Cortex of kidney (tissue), 1 donor: ENCODE measurements at places on chromosomes 1 and 21.

DNA sequence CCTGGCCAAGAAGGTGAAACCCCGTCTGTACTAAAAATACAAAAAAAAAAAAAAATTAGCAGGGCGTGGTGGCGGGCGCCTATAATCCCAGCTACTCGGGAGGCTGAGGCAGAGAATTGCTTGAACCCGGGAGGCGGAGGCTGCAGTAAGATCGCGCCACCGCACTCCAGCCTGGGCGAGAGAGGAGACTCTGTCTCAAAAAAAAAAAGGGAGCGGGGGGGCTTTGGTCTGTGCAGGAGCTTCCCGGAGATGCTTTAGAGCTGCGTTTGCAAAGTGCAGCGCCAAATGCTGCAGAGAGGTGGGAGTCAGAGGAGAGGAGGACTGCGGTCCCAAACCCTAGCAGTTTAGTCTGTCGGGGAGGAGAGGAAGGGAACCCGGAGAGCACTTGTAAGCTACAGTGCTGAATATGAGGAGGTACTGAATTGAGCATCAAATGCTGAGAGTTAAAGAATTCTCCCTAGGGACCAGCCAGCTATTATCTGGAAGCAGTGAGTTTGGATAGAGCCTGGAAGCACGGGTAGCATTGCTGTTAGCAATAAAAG lies 569 bp downstream of the FALEC start:
- no peak for DNase-seq

DNA sequence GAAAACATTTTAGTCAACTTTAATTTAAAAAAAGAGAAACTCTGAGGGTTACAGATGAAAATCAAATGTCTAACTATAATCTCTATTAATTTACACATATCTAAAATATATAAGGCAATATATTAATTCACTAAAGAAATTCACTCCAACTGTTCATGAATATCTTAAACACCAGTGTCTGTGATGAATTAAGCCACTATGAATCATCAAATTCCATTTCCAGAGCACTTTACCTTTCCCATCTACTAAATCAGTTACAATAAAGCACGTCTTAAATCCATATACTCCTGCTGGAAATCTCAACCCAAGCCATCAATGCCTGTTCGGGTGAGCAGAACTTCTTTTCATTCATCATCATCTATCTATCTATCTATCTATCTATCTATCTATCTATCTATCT lies 4.3 kb downstream of the TAF5L start:
- DNase-seq: no peak

- no peak for DNase-seq
These were observed 154.0 kb downstream of the MATN1 start for GRCh38 chr1:30569384-30569783.

GRCh38 chr1:234691567-234691966 lies 81.6 kb upstream of the IRF2BP2 start:
- DNase-seq: no peak

GRCh38 chr1:221025956-221026355 lies 146.7 kb downstream of the HLX start:
- DNase-seq: no peak

DNA sequence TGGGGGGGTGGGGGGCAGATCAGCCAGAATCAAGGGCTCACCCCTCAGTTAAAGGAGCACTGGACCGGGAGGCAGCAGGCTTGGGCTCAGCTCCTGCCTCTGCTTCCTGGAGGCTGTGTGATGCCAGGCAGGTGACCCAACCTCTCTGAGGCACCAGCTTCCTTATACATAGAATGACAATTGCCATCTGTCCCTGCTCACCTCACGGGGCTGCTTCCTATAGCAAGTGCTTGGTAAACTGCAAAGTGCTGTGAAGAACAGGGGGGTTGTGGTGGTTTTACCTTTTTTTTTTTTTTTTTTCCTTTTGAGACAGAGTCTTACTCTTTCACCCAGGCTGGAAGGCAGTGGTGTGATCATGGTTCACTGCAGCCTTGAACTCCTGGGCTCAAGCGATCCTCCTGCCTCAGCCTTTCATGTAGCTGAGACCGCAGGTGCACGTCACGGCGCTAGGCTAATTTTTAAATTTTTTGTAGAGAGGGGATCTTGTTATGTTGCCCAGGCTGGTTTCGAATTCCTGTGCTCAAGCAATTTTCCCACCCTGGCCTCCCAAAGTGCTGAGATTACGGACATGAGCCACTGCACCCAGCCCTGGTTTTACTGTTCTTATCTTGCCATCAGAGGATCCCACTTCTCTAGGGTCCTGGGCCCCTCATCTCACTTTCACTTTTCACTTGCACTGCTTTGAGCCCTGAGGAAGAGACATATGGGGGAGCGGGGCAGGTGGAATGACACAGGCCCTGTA lies 11.6 kb downstream of the KCNQ4 start:
- no peak for DNase-seq

DNA sequence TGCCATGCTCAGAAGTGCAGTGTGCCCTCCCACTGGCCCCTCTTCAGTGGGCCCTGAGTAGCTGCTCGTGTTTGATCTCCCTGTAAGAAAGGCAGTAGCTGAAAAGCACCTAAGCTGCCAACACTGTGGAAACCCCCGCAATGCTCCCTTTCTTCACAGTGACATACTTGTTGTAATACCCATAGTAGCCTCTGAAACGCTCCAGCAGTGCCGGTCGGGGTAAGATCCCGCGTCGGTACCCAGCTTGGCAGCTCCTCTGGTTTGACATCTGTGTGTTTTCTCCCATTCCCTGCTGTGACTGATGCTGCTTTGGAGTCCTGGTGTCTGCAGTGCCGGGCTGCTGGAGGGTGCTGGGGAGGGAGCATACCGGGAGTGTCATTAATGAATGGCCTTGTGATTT lies 3.6 kb downstream of the CHAF1B start:
- DNase-seq: no peak

DNA sequence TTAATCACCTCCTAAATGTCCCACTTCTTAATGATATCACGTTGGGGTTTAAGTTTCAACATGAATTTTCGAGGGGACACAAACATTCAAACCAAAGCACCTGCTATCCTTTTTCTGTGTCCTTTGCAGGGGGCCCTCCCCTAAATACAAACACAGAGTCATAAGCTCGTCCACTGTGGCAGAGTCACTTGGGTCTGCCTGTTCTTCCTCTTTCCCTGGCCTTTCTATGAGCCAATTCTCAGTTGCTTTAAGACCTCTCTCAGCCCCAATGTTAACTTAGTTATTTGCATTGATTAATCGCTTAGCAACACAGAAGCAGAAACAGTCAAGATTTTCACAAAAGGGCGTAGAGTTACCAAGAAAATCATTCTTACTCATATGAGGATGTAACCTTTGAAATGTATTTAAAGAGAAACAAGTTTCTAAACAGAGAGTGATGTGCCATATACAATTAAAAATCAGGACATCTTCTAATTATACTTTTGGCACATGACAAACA lies 14.9 kb downstream of the APCS start:
- DNase-seq: no peak

- DNase-seq: no peak
These were observed 61.4 kb downstream of the VWA5B1 start for GRCh38 chr1:20351911-20352701.

DNA sequence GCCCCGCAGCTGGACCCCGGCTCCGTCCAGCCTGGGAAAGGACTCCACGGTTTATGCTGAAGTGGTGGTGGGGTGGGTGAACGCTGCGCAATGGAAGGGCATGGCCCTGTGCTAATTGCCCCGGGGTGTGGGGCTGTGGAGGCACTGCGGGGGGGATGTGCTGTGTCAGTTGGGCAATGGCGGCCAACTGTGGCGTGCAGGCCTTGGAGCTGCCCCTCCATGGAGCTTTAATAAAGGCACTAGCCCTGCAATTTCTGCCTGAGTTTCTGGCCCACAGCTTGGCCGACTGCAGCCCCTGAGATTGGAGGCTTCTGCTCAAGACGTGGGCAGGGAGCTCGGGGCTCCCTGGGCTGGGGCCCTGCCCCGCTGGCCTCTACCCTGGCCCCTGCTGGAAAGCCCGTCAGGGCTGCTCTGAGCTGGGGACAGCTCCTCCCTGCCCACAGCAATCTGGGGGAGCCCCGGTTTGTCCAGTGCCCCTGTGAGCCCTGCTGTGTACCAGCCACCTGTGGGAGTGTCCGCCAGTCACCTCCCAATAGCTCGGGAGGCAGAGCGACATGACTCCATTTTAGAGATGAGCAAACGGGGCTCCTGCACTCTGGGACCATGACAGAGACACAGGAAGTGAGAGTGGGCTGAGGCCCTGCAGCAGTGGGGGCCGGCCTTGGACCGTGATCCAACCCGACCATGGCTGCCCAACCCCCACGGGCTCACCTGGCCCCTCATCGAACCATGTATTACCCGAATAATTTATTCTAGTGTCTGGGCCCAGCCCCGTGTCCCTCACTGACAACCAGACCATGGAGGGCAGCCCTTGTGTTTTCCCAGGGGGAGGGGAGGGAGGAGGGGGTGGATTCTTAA lies 8.7 kb upstream of the TNFRSF14 start:
- no peak for DNase-seq

GRCh38 chr1:12692967-12693782 lies 22.7 kb upstream of the AADACL3 start:
- no peak for DNase-seq

DNA sequence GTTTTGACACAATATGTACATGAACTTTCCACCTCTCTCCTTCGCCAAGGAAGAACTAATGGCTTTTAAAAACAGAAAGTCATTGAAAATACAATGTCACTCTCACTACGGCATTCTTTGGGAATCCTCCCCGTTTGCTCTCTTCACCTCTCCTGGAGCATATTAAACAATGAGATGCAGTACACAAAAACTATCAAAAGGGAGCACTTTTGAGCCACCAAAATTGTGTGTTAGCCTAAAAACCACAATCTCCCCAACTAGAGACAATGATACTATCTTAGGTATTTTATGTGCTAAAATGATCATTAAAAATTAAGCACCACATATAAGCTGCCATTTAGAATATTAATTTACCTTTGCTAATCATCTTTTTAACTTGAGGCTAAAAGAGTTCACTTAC lies 425.5 kb downstream of the KCTD3 start:
- no peak for DNase-seq

DNA sequence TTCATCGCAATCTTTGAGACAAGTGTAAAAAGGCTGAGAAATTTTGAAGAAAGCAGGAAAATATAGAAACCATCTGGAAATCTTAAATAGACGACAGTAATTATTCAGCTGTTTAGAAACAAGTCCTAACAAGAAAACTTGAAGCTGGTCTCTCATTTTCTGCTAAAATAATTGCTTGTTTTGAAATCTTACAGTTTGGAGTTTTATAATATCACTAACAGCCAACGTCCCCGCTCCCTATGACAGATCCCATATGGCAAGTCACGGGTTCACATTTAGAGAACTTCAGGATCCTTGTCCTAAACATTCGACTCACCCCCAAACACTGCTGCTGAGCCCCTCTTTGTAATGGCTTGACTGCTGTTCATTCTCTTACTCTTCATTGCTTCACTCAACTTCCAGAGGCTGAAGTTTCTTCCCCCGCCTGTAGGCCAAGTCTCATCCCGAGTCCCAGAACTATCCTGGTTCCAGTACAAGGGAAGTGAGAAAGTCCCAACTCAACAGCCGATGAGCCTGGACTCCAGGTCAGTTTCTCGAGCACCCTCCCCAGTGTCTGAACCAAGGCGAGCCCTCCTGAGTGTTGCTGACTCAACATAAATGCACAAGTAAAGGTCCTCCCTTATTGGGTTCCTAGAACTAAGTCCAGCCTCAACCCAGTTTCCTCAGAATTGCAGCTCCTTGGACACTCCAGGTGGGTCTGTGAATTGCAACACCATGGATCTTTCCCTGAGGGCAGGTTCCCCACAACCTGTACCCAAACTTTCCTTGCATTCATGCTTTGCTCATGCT lies 93.4 kb upstream of the BACE2 start:
- no peak for DNase-seq

DNA sequence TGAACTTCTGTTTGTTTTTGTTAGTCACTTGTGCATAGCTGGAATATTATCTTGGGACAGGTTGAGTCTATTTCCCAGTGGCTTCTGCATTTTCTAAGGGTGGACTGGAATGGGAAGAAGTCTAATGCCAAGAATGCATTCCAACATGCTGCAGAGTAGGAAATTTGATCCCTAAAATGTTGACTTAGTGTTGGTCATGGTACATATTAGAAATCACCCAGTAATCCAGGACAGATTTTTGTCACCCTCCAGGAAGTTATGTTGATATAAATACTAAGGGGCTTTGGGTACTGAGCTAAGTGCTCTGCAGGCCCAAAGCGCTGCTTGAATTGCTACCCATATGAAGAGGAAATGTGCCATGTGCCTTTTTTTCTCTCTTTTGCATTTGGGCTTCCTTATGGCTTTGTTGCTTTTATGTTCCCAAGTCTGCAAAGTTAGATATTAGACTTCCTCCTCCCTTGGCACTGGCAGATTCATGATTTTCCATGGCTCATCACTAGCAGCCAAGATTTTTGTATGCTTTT lies 10.0 kb downstream of the ARID1A start:
- no peak for DNase-seq

- DNase-seq: no peak
These were observed 507.8 kb upstream of the USP24 start for GRCh38 chr1:55723001-55723400.

- DNase-seq: no peak
These were observed 36.0 kb upstream of the ABCD3 start for GRCh38 chr1:94382201-94382600.

DNA sequence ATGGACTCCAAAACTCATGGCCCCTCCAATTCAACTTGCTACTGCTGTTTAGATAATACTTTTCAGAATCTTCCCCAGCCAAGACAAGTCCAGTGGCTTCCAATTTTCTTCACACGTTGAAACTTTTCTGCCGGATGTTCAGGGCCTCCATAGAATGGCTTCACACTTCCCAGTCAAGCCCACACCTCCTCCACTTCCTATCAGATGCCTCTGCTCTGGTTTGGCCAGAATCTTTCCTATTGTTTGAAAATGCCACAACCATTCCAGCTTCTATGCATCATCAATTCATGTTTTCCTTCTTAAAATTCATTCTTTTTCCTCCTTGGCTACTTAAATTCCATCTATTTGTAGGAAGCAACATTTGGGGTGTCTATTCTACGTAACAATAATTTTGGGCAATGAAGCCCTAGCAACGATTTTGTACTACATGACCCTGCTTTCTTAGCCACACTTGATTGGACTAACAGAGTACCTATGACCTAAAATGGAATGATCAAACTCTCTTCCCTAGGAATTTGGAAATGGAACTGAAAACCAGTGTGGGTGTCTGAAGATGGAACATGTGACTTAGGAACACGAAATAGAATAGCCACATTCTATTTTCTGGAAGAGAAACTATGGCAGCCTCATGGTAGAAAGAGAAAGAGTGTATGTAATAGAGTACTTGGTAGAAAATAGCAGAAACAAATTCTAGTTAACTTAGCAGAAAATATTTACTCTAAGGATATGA lies 74.1 kb upstream of the CNIH3 start:
- DNase-seq: no peak

DNA sequence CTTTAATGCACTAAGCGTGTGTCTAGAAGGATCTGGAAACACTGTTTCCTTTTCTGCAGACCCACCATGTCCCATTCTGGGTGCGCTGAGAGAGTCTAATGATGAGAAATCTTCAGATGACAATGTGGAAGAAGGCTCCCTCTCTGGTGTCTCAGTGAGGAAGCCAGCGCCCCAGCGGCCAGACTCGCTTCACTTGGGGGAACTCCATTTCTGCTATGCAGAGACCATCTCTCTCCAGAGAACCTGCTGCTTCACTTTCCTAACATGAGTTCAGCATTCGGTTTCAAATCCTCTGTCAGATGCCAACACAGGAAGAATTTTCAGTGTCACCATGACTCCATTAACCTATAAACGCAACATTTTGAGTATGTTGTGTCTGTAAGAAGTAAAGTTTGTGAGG lies 121.8 kb downstream of the SYF2 start:
- DNase-seq: no peak
